ENCODE measurements at places on chromosomes 2 and 18.

- DNase-seq, result no peak
Measured at GRCh38 chr2:204133476-204133875, 196.9 kb downstream of the ICOS start.

DNA sequence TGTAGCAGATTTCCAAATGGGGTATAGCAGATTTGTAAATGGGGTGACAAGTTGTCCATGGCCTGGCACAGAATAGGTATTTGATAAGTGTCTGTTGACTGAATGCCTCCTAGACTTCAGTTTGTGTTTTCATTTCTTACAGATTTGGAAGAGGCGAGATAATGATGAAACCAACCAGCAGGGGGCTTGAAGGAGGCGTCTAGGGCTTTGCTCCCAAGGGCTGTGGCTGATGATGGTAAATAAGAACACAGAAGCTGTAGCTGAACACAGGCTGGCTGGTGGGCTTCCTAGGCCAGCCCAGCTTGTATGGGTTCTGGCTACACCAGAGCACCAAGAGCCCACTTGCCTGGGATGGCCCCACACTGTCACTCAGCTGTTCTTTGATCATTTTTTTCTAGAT lies 19.4 kb downstream of the SFTPB start:
- DNase-seq, result peak; percentile 50

DNA sequence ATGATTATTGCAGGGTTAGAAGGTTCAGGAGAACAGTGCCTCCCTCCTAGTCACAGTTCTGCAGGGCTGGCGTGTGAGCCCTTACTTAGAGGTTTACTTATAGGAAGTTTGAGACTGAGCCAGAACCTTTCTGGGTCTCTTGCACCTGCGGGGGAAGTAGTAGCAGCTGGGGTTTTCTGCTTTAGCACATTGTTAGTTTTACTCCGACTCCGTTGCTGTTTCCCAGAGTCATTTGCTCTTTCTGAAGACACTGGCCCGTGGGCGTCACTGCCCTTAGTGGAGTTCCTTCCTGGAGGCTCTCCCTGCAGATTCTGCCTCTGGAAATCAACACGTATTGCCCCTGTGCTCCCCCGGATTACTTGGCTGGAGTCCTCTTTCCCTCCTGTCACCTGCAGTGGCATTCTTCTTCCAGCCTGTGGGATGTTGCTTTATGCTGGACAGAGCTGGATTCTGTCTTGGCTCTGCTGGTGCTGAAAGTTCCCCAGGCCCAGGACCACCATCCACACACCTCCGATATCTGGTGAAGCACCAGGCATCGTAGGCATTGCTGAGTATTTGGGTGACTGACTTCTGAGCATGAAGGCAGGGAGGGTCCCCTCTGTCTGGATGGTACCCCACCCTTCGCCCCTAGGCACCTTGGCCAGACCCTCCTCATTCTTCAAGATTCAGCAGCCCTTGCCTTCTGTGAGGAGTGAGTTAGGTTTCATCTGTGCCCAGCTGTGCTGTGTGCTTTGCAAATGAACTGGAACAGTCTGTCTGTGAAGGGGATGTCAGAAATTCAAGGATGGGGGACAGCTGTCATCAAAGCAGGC lies 51.7 kb downstream of the AGAP1 start:
- DNase-seq, result no peak

DNA sequence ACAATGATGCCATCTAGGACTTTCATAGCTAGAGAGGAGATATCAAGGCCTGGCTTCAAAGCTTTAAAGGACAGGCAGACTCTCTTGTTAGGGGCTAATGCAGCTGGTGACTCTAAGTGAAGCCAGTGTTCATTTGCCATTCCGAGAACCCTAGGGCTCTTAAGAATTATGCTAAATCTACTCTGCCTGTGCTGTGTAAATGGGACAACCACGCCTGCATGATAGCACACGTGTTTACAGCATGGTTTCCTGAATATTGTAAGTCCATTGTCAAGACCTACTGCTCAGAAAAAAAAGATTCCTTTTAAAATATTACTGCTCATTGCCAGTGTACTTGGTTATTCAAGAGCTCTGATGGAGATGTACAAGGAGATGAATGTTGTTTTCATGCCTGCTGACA lies 188.4 kb downstream of the SEPTIN10 start:
- DNase-seq, result no peak

- DNase-seq, result no peak
Measured at GRCh38 chr2:216688731-216689340, 6.5 kb downstream of the IGFBP5 start.

- DNase-seq, result no peak
Measured at GRCh38 chr2:19747310-19748072, 154.3 kb downstream of the TTC32 start.

DNA sequence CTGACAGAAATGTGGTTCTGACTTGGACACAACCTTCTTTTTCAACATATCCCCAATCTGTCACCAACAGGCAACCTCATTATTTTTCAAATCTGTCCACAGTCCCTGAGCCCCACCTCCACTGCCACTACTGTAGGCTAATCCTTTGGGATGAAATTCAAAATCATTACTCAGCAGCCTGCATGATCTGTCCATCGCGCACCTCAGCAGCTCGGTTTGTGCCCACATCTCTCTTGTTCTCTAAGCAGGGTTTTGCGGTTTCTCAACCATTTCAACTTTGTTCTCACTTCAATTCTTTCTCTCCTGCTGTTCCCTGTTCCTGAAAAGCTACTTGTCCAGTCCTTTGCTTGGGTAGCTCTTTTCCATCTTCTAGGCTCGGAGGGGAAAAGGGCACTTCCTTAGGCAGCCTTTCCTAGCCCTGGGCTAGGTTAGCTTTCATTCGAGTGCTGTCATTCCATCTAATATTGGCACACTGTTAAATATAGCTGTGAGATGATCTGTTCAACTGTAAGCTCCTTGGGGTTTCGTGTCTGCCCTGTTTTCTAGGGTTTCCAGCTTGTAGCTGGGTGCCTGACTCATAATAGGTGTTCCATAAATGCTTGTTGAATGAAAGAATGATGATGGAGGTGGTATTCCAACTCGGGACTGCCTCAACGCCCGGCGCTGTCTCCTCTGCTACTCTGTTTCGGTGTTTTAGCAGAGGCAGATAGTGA lies 653 bp upstream of the ANKAR start:
- DNase-seq, result no peak

DNA sequence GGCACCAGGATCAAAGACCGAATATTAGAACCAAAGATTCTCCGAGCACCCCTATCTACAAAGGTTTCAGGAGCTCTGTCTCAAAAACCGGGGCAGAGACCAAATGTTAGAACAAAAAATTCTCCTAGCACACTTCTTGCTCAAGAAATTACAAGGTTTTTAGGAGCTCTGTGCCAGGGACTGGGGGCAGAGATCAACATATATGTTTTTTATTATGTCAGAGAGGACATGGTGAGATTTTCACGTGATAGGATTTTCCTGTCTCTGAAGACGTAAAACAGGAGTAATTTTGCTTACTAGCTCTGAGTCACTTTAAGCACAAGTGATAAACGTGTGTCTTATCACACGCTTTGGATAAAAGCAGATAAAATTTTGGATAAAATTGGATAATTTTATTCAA lies 34.8 kb upstream of the ODC1 start:
- no peak for DNase-seq

DNA sequence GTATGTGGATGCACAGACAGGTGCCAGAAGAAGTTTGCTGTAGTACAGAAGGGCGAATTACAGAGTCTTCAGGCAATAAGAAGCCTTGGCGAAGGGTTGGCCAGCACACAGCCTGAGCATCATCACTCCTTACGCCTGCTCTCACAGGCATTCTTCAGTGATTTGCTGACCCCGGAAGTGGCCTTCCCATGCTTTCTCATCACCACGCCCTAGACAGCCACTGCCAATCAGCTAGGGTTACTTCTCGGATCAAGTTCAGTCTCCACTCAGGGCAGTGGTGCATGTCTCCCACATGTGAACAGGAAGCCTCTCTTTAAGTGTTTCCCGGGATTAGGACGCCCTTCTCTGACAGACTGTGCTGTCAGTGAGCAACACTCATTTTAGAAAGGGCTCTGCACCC lies 81.8 kb downstream of the C1QL2 start:
- DNase-seq, result no peak

DNA sequence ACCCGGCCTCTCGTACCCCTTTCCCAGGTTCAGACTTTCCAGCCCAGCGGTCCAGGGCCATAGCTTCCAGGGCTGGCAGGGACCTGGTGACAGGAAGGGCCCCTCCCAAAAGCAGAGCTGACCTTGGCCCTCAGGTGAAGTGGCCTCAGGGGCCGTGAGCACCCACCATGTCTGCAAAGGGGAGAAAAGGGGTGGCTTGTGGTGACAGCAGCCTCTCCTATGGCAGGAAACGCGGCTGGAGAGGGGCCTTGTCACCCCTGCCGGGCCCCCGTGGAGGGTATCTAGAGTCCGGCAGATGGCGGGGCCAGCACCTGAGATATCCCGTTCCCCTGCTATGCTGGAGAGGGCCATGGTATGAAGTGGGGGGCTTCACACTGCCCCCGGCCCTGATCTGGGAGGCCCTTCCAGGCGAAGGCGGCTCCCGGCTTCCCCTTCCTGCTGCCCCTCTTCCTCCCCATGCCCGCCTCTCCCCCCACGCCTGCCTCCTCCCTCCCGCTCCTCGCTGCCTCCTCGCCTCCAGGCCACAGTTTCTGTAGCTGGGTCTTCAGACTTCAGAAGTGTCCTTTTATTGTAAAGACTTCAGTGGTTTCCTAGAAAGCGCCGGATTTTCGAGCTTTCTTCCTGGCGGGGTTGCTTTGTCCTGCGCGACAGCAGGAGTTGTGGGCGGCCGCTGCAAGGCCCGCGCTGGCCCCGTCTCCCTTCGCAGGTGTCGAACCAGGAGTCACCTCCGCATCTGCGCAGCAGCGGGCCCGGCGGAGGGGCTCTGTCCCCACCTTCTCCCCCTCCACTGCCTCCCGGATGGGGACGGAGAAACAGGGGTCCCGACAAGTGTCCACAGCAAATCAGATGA lies 240.5 kb upstream of the MYT1L start:
- DNase-seq, result no peak

DNA sequence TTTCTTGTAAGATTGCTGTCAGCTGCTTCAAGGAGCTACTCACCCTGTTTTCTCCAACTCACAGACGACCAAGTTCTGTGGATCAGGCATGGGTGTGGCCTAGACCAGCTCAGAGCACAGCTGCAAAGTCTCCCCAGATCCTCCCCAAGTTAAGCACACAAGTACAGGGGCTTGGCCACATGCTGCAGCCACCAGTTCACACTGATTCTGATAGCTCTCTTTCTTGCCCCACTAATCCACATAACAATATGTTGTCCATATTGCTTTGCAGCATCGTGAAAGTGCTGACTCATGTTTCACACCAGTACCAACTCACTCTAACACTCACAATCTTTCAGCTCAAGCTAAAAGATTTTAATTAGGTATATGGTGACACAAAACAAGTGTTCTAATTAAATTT lies 437.0 kb downstream of the PARD3B start:
- no peak for DNase-seq

DNA sequence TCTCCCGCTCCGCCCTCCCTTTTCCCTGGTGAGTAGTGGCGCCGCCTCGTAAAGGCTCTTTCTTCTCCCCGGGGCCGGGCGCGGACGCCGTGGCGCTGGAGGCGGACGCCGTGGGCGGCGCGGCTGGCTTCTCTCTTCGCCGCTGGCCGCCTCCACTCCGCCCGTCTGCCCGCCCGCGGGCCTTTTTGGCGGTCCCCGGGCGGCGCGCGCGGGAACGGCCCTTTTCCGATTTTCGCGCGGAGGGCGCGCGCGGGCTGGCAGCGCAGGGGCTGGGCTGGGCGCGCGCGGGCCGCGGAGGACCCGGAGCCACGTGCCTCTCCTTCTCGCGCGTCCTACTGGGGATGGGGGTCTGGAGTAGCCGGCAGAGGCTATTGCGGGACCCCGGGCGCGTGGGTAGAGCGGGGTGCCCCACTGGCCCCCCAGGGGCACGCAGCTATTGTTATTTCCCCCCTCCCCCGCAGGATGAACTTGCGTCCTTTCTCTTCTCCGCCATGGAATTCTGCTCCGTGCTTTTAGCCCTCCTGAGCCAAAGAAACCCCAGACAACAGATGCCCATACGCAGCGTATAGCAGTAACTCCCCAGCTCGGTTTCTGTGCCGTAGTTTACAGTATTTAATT lies 472 bp downstream of the SLC20A1 start:
- DNase-seq, result no peak

GRCh38 chr2:43327119-43327518 lies 100.7 kb upstream of the ZFP36L2 start:
- DNase-seq, result no peak

GRCh38 chr2:229370509-229370908 lies 99.4 kb upstream of the PID1 start:
- no peak for DNase-seq

DNA sequence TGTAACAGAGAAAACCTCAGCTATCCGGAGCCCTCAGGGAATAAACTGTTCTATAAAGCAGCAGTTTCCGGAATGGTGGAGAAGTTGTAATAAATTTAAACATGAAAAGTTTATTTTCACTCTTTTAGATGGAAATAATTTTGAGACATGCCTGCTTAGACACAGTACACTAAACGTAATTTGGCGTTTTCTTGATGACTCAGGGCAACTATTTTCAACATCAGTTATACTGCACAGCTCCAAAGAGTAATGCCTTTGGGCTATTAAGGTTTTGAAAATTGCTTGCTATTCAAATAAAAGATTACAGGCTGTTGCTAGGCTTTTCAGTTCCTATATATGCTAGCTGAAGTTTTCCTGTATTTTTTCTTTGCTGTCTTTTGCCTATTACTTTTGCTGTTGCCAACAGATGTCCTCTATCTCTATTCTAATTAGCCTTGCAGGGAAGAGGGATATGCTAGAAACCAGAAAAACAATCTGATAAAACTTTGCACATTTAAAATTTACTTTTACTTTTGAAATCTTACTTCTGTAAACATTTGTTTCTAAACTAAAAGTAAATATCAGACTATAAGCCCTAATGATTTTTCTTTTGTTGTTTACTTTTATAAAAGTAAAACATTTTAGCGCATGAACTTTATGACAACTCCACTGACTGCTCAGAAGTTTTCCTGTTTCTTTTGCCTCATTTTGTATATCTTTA lies 113.4 kb upstream of the WDSUB1 start:
- DNase-seq, result no peak

GRCh38 chr2:172460780-172461201 lies 33.4 kb downstream of the ITGA6 start:
- peak; percentile 73 for DNase-seq

Measured in Jurkat, Clone E6-1 (cell line).